ENCODE measurements at places on chromosomes 1 and 21.

DNA sequence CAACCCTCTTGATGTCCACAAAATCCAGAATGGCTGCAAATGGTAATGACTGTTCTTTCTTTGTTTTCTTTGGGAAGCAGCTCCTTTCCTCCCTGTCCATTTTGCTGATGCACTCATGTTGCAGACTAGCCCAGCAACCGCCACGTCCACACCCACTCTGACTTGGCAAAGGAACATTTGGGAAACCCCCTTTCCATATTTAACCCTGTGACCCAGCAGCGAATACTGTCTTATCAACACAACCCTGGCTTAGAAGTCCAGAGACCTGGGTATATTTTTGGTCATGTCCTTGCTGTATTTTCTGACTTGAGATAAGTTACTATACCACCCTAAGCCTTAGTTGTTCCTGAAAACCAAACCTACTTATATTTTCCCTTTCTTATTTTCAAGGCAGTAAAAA is 18.1 kb upstream of the SHE start:
- no peak for DNase-seq

DNA sequence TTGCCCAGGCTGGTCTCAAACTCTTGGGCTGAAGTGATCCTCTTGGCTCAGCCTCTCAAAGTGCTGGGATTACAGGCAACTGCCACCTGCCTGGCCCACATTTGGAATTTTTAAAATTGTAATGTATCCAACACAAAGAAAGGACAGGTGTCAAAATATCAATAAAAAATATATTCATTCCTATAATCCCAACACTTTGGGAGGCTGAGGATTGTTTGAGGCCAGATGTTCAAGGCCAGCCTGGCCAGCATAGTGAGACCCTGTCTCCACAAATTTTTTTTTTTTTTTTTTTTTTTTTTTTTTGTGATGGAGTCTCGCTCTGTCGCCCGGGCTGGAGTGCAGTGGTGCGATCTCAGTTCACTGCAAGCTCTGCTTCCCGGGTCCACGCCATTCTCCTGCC is 10.0 kb downstream of the HES2 start:
- DNase-seq = no peak

- DNase-seq = no peak
Measured at GRCh38 chr1:217272385-217272784, 358.5 kb downstream of the GPATCH2 start.

DNA sequence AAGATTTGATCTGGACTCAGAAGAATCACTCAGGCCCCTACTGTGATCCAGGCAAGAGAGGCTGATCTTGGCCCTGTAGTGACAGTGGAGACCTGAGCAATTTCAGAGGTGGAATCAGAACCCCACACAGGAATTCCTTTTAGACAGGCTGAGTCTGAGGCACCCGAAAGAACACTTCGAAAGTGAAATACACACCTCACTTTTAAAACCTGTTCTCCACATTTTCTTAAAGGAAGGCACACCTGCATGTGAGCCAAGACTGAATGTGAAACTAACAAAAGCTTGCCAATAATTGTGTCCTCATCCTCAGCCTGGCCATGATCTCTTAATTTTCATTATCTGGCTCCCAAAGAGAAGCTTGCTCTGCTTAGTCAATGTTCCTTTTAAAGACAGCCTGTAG is 32.2 kb downstream of the SIPA1L2 start:
- no peak for DNase-seq

DNA sequence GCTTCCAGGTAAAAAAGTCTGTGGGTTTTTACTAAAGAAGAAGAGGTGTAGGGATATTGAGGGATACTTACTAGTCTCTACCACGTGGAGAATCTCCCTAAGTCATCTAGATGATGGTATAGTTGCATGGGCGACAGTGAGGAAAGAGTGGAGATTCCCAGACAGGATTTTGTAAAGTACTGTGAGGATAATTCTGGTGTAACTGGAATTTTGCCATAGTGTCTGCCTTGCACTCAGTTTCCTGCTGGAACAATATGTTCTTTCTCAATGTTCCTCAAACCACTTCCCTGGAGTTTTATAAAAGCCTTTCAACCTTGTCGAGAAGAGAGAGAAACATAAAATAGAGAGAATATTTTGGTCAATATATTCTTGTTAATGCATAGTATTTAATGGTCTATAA is 95.1 kb upstream of the WLS start:
- no peak for DNase-seq
